ENCODE measurements at places on chromosomes 2 and 18.

DNA sequence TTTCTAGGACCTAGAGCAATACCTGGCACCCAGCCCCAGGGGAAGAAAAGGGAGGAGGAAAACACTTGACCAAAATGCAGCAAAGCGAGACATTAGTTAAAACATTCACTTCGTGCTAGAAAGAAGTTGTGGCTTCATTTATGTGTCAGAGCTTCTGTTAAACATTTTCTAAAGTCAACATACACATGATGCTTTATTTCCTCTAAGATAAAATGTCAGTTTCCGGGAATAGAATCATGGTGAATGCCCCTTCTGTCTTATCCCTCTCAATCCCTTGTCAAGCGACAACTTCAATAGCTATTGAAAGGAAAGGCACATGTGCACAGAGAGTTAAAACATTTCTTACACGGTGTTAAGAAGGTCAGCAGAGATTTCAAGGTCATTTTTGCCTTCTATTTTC lies 404.6 kb upstream of the CWC22 start:
- DNase-seq: no peak

DNA sequence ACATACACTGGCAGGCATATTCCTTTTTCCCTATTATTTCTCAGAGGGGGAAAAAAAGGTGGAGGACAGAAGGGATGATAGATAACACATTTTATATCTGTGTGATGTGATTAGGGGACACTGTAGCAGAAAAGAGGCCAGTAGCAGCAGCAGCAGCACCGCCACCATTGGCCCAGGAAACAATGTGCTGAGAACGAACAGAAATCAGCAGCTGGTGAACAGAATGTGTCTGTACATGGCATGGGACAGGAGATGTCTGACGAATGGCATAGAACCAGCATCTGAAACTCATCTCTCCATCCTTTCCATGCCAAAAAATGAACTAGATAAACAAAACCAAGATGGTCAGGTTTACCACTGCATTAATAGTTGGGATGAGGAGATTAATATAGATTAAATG lies 936.1 kb upstream of the ACVR2A start:
- no peak for DNase-seq

- no peak for DNase-seq
These were observed 44.3 kb downstream of the AGAP1 start for GRCh38 chr2:235538144-235538639.

GRCh38 chr2:14126846-14127245 lies 505.7 kb upstream of the LRATD1 start:
- no peak for DNase-seq

- no peak for DNase-seq
These were observed 60.5 kb downstream of the NDUFA10 start for GRCh38 chr2:239964399-239965185.

GRCh38 chr2:201233192-201233811 lies 27.0 kb upstream of the CASP8 start:
- DNase-seq: peak; percentile 88

- no peak for DNase-seq
These were observed 4.2 kb downstream of the ERMN start for GRCh38 chr2:157321466-157321865.

DNA sequence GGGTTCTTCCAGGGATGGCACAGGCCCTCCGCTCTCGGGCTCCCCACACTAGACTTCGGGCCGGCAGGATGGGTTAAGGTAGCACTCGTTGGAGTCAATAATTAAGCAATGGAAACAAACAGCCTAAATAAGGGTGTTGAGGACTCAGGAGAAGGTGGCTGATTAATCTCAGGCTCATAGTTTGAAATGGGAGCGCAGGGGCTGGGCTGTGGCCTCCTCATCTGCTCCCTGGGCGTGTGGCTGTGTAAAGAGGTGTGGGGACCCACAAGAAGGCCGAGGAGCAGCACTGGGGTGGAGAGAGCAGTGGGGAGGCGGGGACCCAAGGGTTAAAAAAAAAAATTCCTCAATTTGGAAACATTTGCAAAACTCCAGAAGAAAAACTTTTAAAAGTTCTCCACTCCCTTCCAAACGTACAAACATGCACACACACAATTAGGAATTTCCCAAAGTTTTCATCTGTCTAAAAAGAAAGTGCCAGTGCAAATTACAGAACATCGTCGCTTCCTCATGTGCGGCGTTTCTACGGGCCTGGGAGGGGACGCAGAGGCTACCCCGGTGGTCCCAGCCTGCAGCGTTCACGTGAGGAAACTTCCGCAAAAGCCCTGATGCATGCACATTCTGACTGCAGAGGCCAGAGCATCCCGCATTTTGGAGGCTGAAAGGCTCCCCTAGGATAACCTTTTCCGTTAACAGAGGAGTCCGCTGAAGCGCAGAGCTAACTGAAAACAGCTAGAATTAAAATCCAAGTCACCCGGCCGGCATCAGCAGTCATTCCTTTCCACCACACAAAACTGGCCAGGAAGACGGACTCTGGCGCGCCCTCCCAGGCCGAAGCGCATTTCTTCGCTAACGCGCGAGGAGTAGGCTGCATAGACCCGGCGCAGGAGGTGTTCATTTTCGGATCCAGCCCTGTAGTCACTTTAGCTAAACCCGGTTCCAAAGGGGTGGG lies 1.0 kb upstream of the TUBB6 start:
- no peak for DNase-seq
